Large intestine (tissue), 12 donors: ENCODE measurements at places on chromosomes 12 and 14. TPM values are rescaled to one million over a fixed set of nuclear protein-coding genes. Genes with fewer than 3 reads are reported as not detected.
A peak's percentile ranks its signal among the peaks of the same experiment; 100 is the strongest.

AKAP3 gene
- polyA plus RNA-seq = 2.4 TPM

GRCh38 chr12:4015225-4016091 lies 142.3 kb upstream of the PARP11 start:
- peak; percentile 98 for DNase-seq
- peaks cover 50% of the 10 kb centered on the region for H3K4me1 ChIP-seq
- H3K27me3 ChIP-seq = no peaks in the 10 kb centered on the region
- H3K27ac ChIP-seq = peak overlapping the region; percentile 83

GRCh38 chr12:111792856-111793235 lies 26.1 kb downstream of the ALDH2 start:
- H3K27me3 ChIP-seq = no peaks in the 10 kb centered on the region
- no peak overlapping the region for H3K4me3 ChIP-seq
- no peaks in the 10 kb centered on the region for H3K4me1 ChIP-seq
- no peak for DNase-seq
- H3K27ac ChIP-seq = no peak overlapping the region

GRCh38 chr12:77882709-77883108 lies 52.0 kb downstream of the NAV3 start:
- H3K27me3 ChIP-seq = no peaks in the 10 kb centered on the region
- H3K36me3 ChIP-seq = no peaks in the 10 kb centered on the region
- no peak overlapping the region for H3K4me3 ChIP-seq
- DNase-seq = no peak
- H3K4me1 ChIP-seq = no peaks in the 10 kb centered on the region

DNA sequence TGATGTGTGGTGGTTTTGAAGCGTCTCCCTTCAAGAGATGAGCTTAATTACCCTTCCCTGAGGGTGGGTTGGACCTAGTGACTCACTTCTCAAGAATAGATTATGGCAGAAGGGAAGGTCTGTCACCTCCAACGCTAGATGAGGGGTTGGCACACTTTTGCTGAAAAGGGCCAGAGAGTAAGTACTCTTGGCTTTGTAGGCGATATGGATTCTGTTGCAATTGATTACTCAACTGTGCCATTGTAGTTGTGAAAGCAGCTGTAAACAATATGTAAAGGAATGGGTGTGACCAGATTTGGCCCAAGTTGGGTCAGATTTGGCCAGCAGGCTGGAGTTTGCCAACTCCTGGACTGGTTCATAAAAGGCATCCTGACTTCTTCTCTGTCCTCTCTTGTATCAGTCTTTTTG lies 53.3 kb downstream of the SMIM41 start:
- H3K36me3 ChIP-seq = no peaks in the 10 kb centered on the region
- no peaks in the 10 kb centered on the region for H3K4me1 ChIP-seq
- H3K4me3 ChIP-seq = no peak overlapping the region
- no peak overlapping the region for H3K27ac ChIP-seq
- no peak for DNase-seq

DBX2 gene
- polyA plus RNA-seq = 0.01 TPM

NUDT4 gene
- 77.9 TPM for polyA plus RNA-seq

GRCh38 chr12:96141216-96141912 lies 52.8 kb upstream of the ELK3 start:
- no peaks in the 10 kb centered on the region for H3K4me1 ChIP-seq
- no peaks in the 10 kb centered on the region for H3K36me3 ChIP-seq
- no peaks in the 10 kb centered on the region for H3K27me3 ChIP-seq
- no peak overlapping the region for H3K27ac ChIP-seq
- no peak overlapping the region for H3K4me3 ChIP-seq
